Left lobe of liver (tissue), 2 donors: ENCODE measurements at places on chromosomes 7 and 10.

DNA sequence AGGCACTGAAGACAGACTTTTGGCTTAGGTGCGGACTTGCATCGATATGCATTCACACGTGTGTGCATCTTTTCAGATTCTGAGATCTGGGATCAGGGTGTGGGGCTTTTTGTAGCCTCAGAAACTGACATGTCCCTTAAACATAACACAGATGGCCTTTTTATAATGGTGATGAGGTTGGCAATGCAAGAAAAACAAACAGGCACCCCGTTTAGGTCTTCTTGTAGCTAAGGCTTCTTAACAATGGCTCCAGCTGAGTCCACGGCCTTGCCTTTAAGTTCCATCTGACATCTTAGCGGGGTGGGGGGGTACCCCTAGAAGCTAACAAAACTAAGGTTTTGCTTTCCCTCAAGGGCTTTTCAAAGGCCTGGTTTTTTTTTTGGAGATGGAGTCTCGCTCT is 146.3 kb downstream of the PRPF18 start:
- no peak for DNase-seq

GRCh38 chr7:117045927-117046710 is 92.8 kb downstream of the ST7 start:
- DNase-seq, result no peak

DNA sequence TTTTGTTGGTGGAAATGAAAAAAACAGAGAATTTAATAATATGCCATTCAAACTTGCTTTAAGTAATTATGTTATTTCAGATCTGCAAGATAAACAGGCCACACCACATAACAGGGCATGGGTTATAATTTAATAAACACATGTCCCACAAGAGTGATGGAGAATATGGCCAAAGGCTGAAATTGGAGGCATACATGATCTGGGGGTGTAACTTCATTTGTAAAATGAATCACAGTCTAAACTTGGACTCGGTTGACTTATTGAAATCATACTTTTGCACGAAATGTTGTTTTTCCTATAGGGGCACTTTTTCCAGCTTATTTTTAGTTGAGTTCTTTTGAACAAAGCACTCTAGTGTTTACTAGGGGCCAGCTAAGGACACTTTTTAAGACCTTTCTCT is 151.6 kb downstream of the TMEM26 start:
- DNase-seq, result no peak

DNA sequence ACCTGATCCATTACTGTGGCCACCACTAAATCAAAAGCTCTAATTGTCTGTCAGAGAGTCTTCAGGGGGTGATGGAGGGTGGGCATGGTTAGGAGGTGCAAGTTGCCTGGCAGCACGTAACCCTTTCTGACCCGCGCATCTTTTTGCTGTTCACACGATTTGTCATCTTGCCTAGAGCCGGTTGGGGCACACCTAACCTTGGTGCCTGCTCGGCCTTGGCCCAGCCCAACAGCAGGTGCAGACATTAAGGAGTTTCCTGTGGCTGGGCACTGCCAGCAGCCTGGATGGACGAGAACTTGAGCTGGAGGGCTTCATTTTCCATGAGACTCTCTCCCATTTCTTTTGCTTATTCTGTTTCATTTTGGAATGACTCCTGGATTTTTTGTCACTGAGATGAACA is 41.0 kb upstream of the PTF1A start:
- no peak for DNase-seq

DNA sequence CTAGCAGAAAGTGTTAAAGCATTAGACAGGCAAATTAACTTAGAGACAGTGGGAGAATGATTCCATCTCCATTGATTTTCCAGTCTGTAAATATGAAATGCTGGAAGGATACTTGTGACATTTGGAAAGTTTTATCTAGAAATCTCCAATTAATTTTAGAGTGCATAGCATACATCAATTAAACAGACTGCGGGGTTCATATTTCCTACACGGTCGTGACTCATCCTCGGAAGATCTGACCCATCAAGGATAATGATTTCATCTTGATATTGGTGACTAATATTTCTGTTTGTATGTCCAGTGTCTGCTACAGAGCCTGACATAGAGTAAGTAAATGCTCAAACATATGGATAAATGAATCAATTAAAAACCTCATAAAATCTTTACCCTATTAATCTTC is 474.9 kb downstream of the KCNMA1 start:
- DNase-seq, result no peak

- peak; percentile 70 for DNase-seq
These were observed 33.3 kb downstream of the GET4 start for GRCh38 chr7:909358-910329.

DNA sequence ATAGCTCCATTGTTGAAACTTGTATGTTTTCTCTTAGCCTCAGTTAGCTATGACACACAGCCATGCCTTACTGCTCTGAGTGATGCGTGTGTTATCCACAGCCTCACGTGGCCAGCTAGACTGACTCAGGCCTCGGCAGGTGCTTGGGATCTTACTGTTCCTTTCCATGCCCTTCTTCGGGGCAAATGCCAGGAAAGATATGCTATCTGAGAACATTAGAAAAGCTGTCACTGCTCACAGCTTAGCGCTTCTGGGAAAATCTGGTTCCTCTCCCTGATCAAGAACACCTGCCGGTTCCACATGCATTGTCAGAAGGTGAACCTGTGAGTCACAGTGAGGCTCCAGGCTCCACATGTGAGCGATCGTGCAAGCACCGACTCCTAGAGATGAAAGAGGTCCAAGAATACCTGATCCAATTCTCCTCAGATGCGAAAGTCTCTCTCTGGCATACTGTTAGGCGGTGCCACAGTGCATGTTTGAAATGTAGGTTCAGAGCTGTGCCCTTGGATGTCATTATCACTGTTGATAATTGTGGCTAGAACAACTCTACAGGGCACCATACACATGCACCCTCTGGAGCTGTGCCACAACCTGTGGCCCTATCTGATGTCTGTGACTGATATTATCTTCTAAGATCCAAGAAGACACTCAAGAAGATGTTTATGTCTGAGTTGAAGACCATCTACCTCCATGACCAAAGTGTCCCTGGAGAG is 247.8 kb upstream of the IGFBP3 start:
- no peak for DNase-seq

DNA sequence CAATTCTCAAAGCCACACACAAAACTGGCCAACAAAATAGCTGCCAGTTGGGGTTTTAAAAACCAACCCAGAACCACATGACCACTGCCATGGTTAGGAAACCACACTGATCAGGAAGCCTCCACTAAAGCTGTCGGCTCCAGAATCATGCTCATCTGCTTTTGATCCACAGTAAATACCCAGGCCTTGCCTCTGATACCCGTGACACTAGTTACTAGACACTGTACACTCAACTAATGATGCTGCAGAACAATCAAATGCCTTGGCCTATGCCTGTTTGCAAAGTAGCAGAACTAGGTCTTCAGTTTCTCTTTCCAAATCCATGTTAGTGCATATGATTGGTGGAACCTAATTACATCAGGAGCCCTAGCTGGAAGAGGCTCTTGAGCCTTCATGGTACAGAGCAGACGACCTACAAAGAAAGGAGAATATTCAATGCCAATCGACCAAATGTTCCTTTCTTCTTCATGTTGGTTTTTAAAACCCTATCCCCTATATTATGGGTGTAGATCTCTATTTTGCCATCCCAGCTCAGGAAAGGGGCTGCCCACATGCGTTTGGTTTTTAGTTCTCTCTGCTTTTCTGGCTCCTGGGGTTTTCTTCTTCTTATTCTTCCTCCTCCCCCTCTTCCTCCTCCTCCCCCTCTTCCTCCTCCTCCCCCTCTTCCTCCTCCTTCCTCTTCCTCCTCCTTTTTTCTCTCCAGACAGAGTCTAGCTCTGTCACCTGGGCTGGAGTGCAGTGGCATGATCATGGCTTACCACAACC is 76.6 kb downstream of the CNNM2 start:
- DNase-seq, result no peak

- no peak for DNase-seq
These were observed 74.8 kb downstream of the SVIL start for GRCh38 chr10:29559996-29560395.

DNA sequence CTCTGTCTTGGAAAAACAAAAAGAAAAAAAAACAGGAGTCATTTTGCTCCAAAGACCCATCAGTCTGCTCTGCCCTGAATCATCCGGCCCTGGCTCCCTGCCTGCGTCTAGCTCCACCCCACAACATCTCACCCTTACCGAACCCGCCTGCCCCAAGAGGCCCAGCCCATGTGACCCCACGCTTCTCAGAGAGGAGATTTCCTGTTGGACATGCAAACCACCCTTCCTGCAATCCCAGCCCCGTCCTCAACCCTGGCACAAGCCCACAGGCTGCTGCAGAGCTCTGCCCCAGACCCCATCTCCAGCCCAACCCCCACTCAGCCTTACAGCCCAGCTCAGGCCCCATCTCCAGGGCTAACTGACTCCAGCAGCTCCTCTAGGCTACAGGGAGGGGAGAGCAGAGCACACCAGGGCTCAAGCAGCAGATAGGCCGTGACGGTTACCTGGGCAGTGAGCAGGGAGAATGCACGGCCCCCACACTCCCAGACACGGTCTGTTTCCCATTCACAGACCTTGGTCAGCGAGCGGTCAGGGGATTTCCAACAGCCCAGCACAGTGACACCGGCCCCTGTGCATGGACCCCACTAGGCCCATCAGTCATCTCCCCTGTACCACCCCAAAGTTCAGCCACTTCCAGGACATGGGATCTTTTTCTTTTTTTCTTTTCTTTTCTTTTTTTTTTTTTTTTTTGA is 69.9 kb upstream of the GTF2I start:
- DNase-seq, result peak; percentile 54

DNA sequence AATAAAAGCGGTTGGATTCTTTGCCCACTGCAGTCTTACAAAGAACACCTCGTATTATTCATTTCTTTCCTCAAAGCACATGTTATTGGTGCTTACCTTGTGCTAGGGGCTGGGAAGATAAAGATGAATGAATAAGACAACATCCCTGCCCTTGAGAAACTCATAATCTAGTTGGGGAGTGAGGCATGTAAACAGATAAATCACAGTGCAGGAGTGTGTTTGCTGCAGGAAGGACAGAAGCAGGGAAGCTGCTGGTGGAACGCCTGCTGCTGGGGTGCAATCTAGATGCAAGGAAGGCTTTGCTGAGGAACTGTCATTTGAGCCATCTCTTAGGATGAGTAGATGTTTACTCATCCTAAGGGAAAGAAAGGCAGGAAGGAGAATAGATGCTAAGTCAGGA is 135.6 kb downstream of the TMEM178B start:
- no peak for DNase-seq

GRCh38 chr7:151599401-151600227 is 79.9 kb upstream of the RHEB start:
- DNase-seq, result no peak
